ENCODE measurements at places on chromosomes 13 and 19.

DNA sequence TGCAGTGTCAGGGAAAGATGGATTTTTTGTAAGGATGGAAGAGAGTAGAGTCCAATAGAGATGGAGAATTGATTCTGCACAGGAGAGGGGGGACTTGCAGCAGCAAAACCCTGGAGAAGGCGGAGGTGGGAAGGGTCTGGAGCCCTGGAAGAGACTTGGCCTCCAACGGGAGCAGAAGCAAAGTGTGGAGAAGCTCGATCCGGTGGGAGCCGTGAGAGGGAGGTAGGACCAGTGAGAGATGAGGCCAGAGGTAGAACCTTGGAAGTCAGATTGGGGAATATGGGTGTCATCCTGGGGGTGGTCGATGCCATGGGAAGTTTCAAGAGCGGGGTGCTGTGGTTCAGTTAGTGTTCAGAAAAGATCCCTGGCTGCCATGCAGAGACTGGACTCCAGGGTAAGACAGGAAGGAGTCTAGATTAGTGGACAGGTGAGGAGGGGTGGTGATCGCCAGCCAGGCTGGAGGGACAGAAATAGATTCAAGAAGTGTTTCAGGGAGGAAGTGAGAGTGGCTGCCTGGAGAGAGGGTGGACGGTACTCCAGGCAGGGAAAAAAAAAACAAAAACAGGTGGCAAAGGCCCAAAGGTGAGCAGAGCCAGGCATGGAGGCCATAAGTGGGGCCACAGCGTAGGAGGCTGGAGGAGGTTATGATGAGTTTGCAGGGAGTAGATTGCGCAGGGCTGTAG, 2.6 kb downstream of the PPP5C start:
- DNase-seq, result no peak

DNA sequence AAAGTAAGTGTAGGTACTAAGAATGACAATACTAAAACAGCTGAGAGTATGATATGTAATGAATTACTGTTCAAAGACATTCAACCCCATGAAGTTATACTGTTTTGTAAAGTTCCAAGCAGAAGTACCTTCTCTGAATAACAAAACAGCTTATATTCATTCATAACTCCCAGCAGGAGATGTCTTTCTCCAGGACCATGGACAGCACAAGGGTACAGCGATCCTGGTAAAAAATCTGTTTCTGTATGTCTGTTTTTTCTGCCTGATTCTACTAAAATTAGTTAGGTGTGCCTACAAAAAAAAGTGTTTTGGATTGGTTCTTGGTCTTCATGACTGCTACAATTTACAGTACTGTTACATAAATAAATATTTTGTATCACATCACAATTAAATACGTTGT, 172.5 kb upstream of the SLITRK5 start:
- no peak for DNase-seq

- no peak for DNase-seq
Observed at GRCh38 chr13:57865600-57866294, 234.2 kb downstream of the PCDH17 start.

GRCh38 chr19:45251452-45252354, 632 bp downstream of the MARK4 start:
- no peak for DNase-seq

- DNase-seq, result no peak
Observed at GRCh38 chr13:112248862-112249592, 127.1 kb upstream of the SPACA7 start.

DNA sequence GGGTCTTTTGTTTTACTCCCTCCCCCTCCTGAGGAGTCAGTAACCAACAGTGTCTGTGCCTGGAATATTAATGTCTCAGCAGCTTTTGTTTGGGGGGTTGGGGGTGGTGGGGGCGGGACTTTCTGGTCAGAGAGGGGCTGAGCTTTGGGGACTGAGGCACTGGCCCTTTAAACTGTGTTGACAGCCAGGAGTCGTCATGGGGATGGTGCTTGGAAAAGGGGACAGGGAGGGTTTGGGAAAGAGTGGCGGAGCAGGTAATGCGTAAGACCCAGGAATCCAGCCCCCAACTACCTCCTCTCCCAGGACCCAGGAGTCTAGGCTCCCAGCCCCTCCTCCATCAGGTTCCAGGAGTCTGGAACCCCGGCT, 5.2 kb downstream of the CADM4 start:
- no peak for DNase-seq

DNA sequence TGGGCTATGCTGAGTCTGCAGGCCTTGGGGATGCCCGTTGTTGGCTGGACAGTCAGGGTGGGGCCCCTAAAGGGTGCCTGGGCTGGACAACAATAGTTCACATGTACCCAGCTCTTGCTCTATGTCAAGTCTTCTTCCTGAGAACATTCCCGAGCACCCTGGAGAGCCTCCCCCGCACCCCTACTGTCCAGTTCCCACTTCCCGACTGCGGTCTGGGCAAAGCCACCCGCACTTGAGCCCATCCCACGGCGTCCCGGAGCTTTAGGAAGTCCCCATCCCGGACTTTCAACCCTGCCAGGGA, 1.1 kb upstream of the MPND start:
- no peak for DNase-seq

GRCh38 chr19:18434411-18435175, 3.3 kb downstream of the ISYNA1 start:
- no peak for DNase-seq

DNA sequence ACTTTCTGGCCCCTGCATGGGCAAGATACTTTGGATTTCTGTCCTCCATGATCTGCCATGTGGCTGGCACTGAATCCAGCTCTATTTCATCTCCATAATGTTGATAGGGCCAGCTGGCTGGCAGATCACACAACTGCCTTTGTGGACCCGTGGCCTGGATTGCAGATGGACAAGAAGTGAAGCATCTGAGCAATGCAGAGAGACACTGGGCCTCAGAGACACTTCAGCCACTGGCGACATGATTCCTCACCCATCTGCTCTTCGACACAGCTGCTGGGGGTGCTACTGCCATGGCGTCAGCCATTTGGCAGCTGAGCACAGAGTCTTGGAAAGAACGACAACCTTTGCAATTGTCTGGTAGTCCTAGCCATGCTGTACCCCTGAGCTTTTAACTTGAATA, 79.5 kb upstream of the MYO16 start:
- no peak for DNase-seq

GRCh38 chr19:45153339-45154063, 7.3 kb downstream of the NKPD1 start:
- DNase-seq, result no peak

DNA sequence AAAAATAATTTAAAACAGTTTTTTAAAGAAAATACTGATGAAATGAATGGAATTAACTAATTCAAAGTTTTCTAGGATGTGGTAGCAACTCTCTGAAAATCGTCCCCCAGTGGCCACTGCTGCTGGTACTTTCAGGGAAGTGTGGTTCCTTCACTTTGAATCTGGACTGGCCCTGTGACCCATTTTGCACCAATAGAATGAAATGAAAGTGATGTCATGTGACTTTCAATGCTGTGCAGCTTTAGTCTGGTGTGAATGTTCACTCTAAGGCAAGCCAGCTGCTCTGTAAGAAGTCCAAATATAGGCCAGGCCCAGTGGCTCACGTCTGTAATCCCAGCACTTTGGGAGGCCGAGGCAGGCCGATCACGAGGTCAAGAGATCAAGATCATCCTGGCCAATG, 26.4 kb upstream of the HNRNPA1L2 start:
- DNase-seq, result no peak

DNA sequence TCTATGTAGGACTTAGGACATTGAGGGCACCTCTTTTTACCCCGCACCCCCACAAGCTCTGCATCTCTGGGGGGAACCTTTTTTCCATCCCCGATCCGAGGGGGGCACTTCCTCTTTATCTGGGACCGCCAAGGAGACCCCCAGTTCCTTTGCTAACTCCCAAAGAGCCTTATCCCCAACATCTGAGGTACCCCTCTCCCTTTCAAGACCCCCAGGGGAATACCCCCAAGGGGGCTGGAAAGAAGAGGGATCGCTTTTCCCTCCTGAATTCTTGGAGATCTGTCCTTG, 1.1 kb downstream of the TNFSF9 start:
- DNase-seq, result no peak

- DNase-seq, result peak; percentile 34
Observed at GRCh38 chr13:39600766-39601165, 2.2 kb downstream of the LHFPL6 start.

DNA sequence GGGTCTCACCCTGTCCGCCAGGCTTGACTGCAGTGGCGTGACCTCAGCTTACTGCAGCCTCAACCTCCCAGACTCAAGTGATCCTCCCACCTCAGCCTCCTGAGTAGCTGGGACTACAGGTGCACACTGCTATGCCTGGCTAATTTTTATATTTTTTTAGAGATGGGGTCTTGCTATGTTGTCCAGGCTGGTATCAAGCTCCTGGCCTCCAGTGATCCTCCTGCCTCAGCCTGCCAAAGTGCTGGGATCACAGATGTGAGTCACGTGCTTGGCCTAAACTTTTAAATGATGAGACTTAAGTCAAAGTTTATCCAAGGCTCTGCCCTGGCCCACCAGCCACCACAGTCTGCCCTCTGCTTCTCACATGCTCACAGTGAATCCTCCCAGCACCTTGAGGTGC, 2.2 kb downstream of the C19orf33 start:
- no peak for DNase-seq

DNA sequence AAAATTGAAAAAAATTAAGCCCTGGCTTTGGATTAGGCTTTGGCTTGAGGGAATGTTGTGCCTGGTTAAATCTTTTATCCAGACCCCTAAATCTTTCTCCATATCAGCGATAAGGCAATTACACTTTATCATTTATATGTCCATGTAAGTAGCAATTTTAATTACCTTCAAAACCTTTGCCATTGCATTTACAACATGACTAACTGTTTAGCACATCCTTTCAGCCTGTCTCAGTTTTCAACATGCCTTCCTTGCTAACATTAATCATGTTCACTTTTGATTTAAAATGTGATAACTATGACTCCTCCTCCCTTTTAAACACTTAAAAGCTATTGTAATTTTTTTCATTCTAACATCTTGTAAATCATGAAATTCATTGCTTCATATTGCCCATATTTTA, 583.7 kb downstream of the SLITRK1 start:
- DNase-seq, result no peak

- no peak for DNase-seq
Observed at GRCh38 chr13:68380041-68380973, 1150.2 kb upstream of the PCDH9 start.

GRCh38 chr13:97627566-97627965, 193.6 kb downstream of the RAP2A start:
- DNase-seq, result no peak

GRCh38 chr13:67416047-67416925, 186.2 kb upstream of the PCDH9 start:
- peak; percentile 26 for DNase-seq

GRCh38 chr13:94656766-94657165, 55.1 kb downstream of the GPR180 start:
- DNase-seq, result no peak

- no peak for DNase-seq
Observed at GRCh38 chr13:38905081-38905480, 85.5 kb downstream of the STOML3 start.
